A673 (cell line): ENCODE measurements at places on chromosomes 2 and 18. TPM values are rescaled to one million over a fixed set of nuclear protein-coding genes. Genes with fewer than 3 reads are reported as not detected.

- peak; percentile 94 for DNase-seq
Measured at GRCh38 chr2:212843409-212844199, 305.0 kb upstream of the ERBB4 start.

GRCh38 chr2:8799004-8799403, 38.4 kb downstream of the KIDINS220 start:
- DNase-seq: no peak

DNA sequence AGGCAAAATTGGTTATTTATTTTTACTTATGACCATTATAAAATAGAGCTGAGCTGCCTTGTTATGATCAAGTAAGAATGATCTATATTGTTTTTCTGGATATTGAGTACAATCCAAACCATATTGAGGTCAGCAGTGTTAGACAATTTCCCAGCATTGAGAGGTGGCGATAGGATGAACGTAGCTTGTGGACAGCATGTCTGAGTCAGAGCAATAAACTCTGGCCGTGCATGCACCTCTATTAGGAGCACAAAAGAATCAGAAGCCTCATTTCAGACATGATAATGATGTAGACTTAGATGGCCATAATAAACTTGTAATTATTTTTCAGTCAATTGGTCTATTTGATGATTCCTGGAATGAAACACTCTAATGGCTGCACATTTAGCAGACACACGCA, 491.6 kb downstream of the RIT2 start:
- DNase-seq: no peak

DNA sequence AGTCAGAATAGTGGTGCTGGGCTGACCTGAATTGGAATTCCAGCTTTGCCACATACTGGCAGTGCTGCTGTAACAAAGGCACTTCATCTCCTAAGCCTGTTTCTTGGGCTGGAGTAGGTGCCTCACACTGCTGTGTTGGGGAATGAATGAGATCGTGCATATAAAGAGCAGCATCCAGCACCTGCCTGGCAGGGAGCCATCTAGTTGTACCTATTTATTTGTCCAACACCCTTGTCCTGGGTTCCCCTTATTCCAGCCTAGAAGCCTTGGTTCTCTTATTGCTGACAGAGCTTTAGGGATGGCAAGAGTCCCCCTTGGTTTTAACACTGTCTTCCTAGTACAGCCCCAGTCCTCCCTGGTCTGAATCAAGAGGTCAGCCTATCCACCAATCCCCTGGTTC, 275.3 kb upstream of the RAB12 start:
- no peak for DNase-seq

TMEM247 gene
- total RNA-seq: not detected in 2 replicates

GAL3ST2 gene
- total RNA-seq: 5.0 and 5.3 TPM in 2 replicates
